ENCODE measurements at places on chromosomes 13 and 19. TPM values are rescaled to one million over a fixed set of nuclear protein-coding genes. Genes with fewer than 3 reads are reported as not detected.

DIAPH3 gene
- 19.6 TPM for total RNA-seq

SCEL gene
- total RNA-seq, result not detected

CYP4F8 gene
- total RNA-seq, result not detected

CYP4F11 gene
- total RNA-seq, result not detected

TUBB4A gene
- not detected for total RNA-seq

CARD8 gene
- 20.4 TPM for total RNA-seq

RASAL3 gene
- total RNA-seq, result 0.15 TPM

ZNF765 gene
- 10.5 TPM for total RNA-seq

FCER2 gene
- not detected for total RNA-seq

LILRA1 gene
- not detected for total RNA-seq

ZNF83 gene
- total RNA-seq, result 50.6 TPM

ATP8B3 gene
- 2.8 TPM for total RNA-seq

ETV2 gene
- total RNA-seq, result 0.44 TPM

GJA3 gene
- 16.7 TPM for total RNA-seq

PCDH20 gene
- total RNA-seq, result not detected

KIR2DL3 gene
- total RNA-seq, result not detected

FPR1 gene
- total RNA-seq, result not detected

ATP7B gene
- 2.0 TPM for total RNA-seq

NANOS3 gene
- total RNA-seq, result 0.66 TPM

KISS1R gene
- not detected for total RNA-seq

BICRA gene
- 10.3 TPM for total RNA-seq

FGF21 gene
- total RNA-seq, result not detected

ZNF792 gene
- total RNA-seq, result 5.2 TPM

A1BG gene
- total RNA-seq, result 26.5 TPM

CDX2 gene
- total RNA-seq, result not detected

ABHD17A gene
- total RNA-seq, result 116 TPM

IGFL2 gene
- not detected for total RNA-seq

SIGLEC14 gene
- not detected for total RNA-seq

ERVV-1 gene
- not detected for total RNA-seq

CGB5 gene
- not detected for total RNA-seq

NAPSA gene
- 0.50 TPM for total RNA-seq

NLRP7 gene
- under 0.01 TPM for total RNA-seq

CACNG6 gene
- not detected for total RNA-seq

NTF4 gene
- total RNA-seq, result not detected

IRGC gene
- not detected for total RNA-seq

GAPDHS gene
- 0.17 TPM for total RNA-seq

ZNF442 gene
- 3.5 TPM for total RNA-seq

F2RL3 gene
- total RNA-seq, result not detected

ZNF534 gene
- total RNA-seq, result 0.17 TPM
